ENCODE measurements at places on chromosomes 2 and 18.

DNA sequence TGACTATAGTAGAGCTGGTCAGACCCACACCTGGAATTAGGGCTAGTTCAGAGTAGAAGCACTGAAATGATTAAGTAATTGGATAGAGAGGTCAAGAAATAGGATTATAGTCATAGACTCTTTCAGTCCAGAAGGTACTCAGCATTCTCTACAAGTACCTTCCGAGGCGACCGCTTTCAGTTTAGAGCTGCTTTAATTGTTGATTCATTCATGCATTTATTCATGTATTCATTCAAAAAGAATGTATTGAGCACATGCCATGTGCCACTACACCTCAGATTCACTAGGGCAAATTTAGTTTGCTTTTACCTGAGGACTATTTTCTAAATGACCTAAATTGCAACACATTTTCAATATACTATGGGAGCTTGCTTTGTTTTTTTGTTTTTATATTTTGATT is 48.7 kb downstream of the CRIM1 start:
- no peak for DNase-seq

DNA sequence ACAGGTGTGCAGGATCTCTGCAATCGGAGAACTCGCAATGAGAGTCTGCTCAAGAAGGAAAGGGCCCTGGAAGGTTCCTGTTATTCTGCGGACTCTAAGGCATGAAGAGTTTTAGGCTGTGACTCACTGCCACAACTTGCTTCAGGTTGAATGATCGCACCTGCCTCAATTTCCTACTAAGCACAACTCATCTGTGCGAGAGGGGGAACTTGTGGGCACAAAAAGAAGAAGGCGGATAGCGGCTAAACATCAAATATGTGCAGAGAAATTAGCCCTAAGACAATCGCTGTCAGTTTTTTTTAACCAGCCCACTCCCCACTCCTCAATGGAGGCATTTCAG is 14.0 kb upstream of the CREG2 start:
- no peak for DNase-seq

GRCh38 chr18:79493801-79494211 is 98.1 kb downstream of the NFATC1 start:
- no peak for DNase-seq

DNA sequence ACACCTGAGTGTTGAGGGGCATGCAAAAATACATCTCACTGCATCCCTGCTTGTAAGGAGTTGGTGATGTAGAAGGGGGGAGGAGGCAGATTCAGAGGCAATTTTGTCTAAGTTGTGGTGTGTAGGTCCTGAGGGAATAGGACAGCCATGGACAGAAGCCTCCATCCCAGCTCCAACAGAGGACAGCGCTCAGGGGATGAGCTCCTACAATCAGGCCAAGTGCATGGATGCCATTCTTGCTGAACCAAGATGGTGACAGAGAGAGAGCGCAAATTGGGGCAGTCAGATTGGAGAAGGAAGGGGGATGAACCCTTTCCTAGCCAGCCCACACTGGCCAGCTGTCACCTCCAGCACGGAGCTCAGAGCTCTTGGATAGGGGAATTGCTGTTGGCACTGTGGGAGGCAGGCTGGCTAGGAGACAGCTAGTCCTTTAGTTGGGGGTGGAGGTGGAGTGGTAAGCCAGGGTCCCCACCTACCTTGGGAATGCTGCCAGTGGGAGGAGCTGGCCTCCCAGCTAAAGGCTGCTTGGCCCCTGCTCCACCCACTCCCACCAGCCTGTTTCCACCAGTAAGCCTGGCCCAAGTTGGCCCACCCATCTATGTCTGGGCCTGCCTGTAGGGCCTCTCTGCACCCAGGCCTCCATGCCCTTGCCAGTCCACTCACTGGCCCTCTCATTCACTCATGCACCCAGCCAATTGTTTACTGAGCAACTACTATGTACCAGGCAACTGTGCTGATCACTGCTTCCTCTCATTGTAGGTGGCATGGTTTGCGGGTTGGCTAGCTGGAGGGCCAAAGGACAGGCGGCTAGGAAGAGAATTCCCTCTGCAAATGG is 2.5 kb upstream of the PER2 start:
- peak; percentile 58 for DNase-seq

- DNase-seq: no peak
Measured at GRCh38 chr2:214481204-214481603, 70.3 kb downstream of the VWC2L start.

- DNase-seq: no peak
Measured at GRCh38 chr2:23148342-23148741, 236.6 kb upstream of the KLHL29 start.

All from hematopoietic multipotent progenitor cell treated with erythropoietin and hydrocortisone succinate and interleukin-3 and kit ligand, for 6 days (in vitro differentiated cells).